ENCODE measurements at places on chromosomes 7 and 10.

- DNase-seq, result no peak
Measured at GRCh38 chr7:134741907-134742635, 37.4 kb upstream of the CALD1 start.

GRCh38 chr10:132158122-132158741, 28.5 kb upstream of the DPYSL4 start:
- no peak for DNase-seq

DNA sequence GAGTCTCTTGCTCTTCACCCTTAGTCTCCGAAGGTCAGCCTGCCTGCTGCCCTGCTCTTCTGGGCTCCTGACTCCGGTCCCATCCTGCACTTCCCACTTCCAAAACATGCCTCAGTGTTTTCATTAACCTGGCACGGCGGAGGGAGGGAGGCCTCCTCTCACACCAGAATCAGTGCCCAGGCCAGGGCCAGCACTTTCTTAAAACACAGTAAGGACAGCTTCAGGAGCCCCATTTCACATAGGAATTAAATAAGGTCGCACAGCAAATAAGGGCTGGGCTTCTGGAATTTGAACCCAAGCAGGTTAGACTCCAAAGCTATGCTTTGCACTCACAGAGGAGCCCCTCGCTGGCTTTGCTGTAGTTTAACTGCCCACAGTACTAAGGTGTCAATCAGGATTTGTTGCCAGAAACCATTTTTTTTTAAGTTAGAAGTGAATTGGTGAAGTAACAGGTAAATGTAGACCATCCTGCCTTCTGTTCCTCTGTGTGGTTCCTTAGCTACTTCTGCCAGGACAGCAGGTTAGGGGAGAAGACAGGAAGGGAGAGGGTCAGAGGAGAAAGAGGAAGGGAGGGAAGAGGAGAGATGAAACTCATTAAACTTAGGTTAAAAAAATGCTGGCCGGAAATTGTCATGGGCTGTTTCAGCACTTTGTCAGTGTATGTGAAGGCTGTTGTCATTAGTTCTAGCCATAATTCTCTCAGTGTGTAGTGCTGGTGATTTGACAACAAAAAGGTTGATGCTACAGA, 1.1 kb downstream of the RASSF4 start:
- no peak for DNase-seq

- no peak for DNase-seq
Measured at GRCh38 chr10:31939797-31940708, 11.4 kb upstream of the ARHGAP12 start.

DNA sequence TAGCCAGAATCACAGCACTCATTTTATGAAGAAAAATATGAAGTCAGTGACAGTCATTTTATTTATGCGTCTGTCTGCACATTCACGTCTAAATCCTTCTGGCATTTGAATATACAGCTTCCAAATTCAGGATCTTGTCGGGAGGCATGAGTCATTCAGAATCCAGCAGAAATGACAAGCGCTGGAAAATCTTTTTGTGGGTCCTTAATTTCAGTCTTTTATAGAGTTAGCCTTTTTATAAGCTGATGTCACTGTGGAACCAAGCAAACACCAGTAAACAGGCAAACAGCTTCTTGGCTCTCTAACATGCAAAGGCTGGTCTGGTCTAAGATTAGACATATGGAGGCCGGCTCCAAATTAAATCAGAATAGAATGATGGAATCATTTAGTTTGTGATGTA, 388.2 kb upstream of the TEX47 start:
- no peak for DNase-seq

DNA sequence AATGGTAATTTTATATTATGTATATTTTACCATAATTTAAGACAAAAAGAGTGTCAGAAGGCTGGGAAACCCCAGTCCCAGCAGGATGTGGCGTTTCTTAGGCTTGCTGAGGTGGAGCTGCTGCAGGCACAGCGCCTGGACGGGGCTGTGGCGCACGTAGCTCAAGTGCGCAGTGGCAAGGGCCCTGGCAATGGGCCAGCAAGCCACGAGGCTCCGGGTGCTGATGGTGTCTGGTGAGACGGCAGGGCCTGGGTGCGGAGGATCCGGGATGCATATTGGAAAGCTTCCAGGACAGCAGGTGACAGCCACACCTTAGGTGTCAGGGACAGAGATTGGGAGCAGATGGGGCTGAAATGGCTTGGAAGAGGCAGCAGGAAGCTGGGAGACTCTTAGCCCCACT, 37.2 kb downstream of the CLEC2L start:
- DNase-seq, result no peak

- no peak for DNase-seq
Measured at GRCh38 chr7:2932402-2933251, 88.5 kb upstream of the GNA12 start.

DNA sequence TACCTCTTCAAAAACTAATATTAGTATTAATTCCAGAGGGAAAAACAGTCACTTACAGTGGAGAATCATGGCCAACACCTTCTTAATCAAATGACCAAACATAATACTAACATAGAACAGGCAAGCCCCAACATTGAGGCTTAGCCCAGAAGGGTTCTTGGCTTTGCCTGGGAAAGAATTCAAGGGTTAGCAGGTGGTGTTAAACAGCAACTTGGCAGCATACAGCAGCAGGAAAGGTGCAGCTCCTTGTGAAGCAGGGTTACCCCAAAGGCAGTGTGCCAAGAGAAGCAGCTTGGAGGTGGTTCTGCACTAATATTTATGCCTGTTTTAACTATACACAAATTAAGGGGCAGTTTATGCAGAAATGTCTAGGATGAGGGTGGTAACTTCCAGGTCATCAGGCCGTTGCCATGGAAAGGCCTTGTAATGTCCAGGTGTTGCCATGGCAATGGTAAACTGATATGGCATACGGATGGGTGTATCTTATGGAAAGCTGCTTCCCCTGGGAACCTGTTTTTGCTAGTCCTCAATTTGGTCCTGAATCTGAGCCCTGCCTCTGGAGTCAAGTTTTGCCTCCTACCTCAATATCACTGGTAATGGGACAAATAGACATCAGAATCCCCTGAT, 27.2 kb upstream of the BEND7 start:
- no peak for DNase-seq

DNA sequence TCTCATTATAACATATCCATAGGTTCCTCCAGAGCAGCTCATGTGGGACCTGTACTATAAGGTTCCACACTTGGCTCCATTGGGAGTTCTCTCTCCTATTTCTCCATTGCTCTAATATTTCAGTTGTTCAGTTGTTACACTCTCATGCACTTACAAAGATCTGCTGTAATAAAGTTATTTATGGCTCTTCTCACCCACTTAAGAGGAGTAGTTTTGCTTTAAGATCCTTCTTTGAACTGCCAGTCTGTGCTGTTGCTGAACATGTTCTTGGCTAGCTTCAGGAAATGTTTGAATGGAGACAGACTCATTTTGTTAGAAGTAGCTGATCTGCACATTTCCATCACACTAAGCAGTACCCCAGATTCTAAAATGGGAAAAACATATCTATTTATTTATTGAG, 250.1 kb downstream of the CDK14 start:
- DNase-seq, result no peak

- no peak for DNase-seq
Measured at GRCh38 chr10:31650010-31650409, 278.6 kb downstream of the ARHGAP12 start.

DNA sequence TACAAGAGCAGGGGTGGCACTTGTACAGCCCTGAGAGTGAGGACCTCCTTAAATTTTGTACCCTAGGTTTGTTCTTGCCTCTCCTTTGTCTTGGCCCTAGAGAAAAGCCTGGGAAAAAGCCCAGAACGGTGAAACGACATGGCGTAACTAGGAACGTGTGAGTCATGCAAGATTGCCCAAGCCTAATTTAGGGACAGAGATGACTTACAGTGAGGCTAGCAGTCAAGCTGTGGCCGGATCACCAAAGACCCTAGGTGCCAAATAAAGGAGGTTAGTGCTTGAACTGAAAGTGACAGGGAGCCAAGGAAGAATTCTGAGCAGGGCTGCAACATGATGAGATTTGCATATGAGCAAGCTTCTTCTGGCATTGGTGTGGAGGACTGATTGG, 25.1 kb downstream of the TBXAS1 start:
- DNase-seq, result no peak

- DNase-seq, result no peak
Measured at GRCh38 chr7:154676422-154677073, 326.4 kb downstream of the PAXIP1 start.

GRCh38 chr10:35555962-35556930, 48.9 kb upstream of the GJD4 start:
- no peak for DNase-seq

GRCh38 chr7:16638282-16639280, 7.0 kb downstream of the ANKMY2 start:
- no peak for DNase-seq

- no peak for DNase-seq
Measured at GRCh38 chr7:75732764-75733630, 5.7 kb downstream of the HIP1 start.

DNA sequence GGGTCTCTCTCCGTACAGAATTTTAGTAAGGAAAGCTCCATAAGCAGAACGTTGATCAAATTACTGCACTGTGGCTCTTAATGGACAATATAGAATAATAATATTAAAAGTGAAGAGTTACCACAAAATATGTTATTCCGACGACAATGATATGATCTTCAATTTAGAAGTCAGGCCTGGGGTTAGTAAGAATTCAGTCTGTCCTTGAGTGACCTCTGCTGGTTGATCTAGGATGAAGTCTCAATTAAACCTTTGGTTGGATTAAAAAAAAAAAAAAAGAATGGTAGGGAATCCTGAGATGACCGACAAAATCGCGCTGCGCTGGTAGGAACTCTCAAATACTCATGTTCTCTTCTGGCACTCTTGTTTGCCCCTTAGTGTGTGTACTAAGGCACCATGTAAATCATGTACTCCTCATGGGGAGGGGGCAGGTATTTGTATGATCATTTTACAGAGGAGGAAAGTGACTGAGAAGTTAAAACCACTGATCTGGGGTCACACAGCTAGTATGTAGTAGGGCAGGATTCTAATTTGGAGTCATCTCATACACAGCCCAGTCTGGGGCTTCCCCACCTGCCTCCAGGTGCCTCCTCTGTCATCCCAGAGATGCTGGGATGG, 161.3 kb upstream of the NPVF start:
- DNase-seq, result no peak

DNA sequence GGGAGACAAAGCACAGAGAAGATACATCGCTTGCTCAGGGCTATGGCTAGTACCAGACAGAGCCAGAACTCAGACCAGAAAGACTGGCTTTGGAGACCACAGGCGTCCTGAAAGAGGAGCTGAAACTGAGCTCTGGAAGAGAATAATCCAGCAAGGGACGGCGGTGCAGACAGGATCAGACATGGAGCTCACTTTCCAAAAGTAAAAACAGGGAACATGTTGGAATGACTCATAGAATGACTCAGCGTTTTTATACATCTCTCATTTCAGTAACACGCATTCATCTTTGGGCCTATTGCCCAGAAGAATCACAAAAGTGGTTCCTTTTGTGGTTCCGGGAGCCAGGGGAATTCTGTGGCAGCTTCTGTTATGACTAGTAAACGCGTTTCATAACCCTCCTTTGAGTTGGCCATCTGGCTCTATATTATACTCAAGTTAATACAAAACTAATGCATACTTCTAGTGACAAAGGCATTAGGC, 37.2 kb downstream of the PLEKHS1 start:
- no peak for DNase-seq

DNA sequence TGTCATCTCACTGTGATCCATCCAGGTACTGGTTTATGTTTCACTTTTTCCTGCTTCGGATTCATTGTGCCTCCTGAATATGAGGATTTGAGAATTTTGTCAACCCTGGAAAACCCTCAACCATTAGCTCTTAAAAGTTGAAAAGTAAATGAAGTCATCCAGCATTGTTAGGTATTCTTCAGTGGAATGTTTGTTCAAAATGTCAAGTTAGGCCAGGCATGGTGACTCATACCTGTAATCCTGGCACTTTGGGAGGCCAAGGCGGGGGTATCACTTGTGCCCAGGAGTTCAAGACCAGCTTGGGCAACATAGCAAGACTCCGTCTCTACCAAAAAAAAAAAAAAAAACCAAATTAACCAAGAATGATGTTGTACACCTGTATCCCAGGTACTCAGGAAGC, 222.1 kb downstream of the NSUN6 start:
- no peak for DNase-seq

- peak; percentile 25 for DNase-seq
Measured at GRCh38 chr7:23373151-23374004, 74.2 kb downstream of the MALSU1 start.

DNA sequence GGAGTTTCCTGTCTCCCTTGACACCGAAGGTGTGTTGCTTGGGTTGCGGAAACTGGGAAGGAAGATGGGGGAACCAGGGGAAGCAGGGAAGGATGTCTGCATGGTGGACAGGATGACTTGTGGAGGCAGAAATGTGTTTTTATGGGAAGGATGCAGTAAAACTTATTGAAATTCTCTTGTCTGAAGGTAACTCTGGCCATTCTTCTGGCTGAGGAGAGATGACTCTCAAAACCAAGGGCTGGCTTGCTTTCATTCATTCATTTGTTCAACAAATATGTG, 1.5 kb downstream of the UBTD1 start:
- DNase-seq, result no peak
